ENCODE measurements at places on chromosomes 2 and 18.
A peak's percentile ranks its signal among the peaks of the same experiment; 100 is the strongest.

DNA sequence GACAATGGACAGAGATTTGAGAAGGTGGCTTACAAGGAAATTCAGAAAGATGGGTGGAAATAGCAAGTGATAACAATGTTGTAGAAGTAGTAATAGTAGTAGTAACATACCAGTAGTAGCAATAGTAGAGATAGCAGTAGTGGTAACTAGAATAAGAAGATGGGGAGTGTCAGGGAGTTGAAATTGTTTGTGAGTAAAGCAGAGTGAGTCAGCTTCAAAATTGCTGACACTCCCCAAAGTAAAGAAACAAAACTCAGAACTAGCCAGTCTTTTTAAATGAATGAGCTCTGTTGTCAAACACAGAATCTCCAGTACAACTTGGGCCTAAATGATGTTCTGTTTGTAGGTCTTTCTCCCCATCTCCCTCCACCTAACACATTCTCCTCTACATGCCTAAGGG, 1040.9 kb downstream of the CBLN2 start:
- no peak for DNase-seq

- no peak for DNase-seq
These were observed 122.6 kb upstream of the MYCN start for GRCh38 chr2:15817748-15818147.

- DNase-seq, result no peak
These were observed 169.6 kb upstream of the HDAC4 start for GRCh38 chr2:239570216-239570925.

GRCh38 chr2:152541712-152542111, 175.5 kb downstream of the PRPF40A start:
- no peak for DNase-seq

DNA sequence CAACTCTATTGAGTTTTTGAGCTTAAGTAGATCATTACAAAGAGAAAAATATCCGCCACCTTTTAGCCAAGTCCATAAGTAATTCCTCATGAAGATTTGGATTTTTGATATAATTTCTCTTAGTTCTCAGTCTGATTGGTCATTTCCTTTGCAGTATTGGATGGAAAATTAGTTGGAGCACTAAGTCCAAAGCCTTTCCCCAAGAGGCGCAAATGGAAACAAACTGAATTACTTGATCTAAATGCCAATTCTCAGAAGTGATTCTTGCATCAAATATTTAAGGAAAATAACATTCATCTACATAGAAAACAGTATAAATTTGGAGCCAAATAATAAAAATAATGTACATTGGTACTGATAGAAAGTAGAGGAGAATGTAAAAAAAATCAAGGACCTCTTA, 115.6 kb downstream of the CACNB4 start:
- no peak for DNase-seq

DNA sequence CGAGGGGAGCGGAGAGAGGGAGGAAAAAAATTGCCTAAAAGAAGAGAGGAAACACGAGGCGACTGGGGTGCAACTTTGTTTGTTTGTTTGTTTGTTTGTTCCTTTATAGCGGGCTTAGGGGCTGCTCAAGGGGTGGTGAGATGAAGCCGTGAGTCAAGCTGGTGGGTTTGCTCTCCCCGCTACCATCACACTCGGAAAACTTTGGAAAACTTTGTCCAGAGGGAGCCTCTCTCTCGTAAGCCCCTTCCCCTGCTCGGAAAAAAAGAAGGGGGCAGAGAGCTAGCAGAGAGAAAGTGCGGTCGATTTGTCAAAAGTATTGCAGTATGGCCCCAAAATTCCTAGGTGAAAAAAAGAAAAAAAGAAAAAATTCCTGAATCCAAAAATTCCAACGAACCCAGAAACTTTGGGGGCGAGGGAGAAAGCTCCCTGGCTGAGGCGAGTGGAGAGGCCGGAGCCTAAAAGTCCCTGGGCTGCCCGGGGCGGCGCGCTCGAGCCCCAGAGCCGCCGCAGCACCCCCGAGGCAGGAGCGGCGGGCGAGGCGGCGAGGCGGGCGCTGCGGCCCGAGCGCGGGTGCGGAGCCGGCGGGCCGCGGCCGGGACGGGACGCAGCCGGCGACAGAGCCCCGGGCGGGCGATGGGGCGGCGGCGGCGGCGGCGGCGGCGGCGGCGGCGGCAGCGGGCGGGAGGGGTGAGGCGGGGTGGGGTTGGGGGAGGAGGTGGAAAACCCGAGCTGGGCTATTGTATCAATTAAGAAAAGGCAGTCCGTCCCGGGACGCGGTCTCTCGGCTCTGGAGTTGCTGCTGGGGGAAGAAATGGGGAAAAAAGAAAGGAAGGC, 558 bp upstream of the CYP26B1 start:
- DNase-seq, result no peak

DNA sequence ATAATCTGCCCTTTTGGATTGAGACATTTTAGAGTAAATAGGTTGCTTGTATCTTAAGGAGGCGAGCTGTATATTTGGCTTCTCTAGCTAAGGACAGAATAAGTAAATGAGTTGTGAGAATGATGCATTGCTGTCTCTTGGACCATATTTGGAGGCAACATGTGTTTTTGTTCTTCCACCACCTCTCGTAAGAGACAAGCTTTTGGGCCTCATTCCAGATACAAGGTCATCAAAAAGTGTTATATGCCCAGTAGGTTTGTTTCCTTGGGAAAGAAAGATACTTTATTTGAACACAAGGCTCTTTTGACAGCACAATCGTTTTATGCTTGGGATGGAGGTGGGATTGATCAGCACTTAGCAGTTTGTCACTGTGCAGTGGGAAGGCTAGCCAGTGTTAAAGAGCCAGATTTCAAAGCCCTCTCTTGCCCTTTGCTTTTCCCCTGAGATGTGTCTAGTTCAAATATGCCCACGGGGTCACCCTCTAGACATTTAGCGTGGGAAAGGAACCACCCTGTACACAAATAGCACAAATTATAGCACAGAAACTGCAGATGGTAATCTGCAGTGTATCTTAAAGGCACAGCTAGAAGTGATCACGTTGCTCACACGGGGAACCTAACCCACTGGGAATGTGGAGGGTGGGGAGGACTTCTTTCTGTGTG, 131.3 kb downstream of the MAP4K4 start:
- DNase-seq, result no peak

- DNase-seq, result no peak
These were observed 105.5 kb downstream of the RNF144A start for GRCh38 chr2:7022492-7023385.

- no peak for DNase-seq
These were observed 140.9 kb downstream of the SATB2 start for GRCh38 chr2:199316851-199317250.

- DNase-seq, result no peak
These were observed 88.7 kb upstream of the MAP4K3 start for GRCh38 chr2:39525636-39526412.

- DNase-seq, result no peak
These were observed 169.4 kb downstream of the RTP5 start for GRCh38 chr2:242038928-242039341.

GRCh38 chr2:54212456-54212855, 43.6 kb downstream of the TSPYL6 start:
- no peak for DNase-seq

DNA sequence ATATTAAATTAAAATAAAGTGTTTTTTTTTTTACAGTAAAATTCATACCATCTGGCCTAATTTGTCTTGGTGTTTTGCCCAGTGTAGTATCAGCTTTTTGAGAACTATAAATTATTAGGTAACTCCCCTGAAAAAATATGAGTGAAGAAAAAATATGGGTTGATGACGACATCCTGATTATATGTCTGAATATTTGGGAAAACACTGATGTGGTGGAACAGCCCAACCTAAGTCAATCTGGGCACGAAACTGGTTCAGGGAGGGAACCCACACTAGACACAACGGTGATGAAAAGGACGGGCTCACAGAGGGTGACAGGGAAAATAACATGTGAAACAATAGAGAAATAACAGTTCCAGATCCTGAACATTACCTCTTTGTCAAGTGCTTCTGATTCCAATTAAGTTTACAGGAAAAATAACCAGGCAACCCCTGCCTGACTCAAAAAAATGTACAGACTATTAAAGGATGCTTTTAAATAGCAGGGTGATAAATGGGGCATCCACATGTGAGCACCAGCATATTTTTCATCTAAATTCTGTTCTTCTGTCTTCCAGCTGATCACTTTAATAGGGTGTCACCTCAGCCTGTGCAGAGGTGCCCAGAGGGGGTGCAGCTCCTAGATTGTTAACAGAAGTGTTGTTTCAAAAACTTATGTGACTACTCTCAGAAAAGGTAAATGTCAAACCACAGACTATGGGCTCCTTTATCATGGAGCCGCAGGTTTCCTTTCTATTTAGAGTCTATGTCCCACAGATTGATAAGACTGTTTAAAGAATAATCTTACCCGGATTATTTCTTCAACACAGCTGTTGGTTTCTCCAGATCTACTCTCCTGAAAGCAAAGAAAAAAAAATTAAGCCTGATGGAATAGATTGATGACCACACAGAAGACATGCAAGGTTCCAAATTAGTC, 305.4 kb downstream of the AFF3 start:
- no peak for DNase-seq

GRCh38 chr2:181886192-181886591, 5.3 kb upstream of the ITPRID2 start:
- no peak for DNase-seq

GRCh38 chr2:205629091-205629776, 53.1 kb upstream of the NRP2 start:
- no peak for DNase-seq

DNA sequence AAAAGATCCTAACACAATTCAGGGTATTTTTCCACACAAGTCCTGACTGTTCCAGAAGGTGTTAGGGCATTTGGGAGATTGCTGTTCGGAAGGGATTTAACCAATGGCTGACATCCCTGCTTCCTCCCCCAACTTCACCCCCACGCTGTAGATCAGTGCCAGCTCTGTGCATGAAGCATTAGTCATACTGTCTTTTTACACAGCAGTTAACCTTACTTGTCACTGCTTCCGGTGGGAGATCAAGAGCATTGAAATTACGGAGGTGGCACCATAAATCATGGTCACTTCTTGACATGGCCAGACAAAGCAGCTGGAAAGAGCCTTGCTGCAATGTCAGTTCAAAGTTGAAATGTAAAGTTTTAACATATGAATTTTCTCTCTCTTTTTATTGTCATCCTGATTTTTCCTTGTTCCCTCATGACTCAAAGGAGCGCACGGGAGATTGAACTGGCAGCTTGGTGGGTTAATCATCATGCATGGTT, 70.2 kb downstream of the HRH4 start:
- DNase-seq, result no peak

GRCh38 chr2:29528891-29529520, 392.4 kb downstream of the ALK start:
- no peak for DNase-seq

DNA sequence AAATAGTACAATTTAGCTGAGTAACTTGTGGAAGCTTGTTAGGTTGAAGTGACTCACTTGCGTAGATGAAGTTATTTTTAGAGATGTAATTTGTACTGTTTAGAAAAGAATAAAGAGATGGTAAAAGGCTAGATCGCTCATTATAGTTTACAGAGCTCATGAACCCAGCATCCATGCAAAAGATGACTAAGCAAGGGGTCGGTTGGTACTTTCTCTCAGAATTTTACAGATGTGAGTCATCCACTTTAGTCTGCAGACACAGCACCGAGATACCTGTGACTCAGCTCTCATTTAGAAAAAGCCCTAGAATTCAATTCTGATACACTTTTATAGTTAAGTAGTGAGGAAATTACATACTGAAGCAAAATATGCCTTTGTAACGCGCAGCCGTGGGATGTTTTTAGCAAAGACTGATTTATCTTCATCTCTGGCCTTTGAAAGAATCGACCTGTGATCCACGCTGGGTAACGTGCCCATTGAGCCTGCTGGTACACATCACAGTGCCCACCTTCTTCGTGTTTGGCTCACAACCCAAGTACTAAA, 116.5 kb upstream of the FOSL2 start:
- DNase-seq, result no peak

DNA sequence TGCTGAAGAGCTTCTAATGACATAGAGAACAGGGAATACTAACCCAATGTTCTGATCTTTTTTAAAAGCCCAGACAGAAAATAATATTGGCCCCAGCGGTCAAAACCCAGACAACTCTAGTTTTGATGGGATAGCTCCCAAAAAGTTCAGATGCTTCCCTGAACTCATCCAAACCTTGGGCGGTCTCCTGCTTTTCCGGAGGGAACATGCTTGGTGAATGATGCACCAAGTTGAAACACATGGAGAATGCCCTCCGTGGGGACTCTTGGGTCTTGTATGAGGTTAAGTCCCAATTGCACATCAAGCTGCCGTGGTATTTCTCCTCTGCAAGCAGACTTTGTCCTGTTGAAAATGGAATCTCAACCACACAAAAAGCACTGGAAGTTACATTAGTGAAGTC, 120.7 kb upstream of the CTAGE1 start:
- no peak for DNase-seq

DNA sequence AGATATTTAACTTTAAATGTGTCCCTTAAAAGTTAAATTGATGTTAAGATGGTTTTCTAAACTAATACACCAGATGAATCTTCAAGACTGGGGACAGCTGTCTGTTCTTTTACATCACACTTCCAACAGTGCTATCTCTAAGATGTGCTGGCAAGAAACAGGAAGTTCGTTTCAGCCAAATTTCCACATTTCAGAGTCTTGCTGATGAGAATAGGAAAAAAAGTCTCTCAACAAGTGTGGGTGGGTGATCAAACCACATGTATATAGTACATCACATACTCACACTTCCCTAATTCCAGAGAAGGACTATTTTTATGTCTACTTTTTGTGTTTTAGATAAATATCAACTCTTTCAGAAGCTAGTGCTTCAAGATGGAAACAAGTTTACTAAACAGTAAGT, 1712.8 kb upstream of the TMEFF2 start:
- DNase-seq, result no peak

- DNase-seq, result no peak
These were observed 40.8 kb upstream of the FRZB start for GRCh38 chr2:182907081-182907830.

GRCh38 chr18:111306-112014, 46.9 kb upstream of the USP14 start:
- DNase-seq, result peak; percentile 57

DNA sequence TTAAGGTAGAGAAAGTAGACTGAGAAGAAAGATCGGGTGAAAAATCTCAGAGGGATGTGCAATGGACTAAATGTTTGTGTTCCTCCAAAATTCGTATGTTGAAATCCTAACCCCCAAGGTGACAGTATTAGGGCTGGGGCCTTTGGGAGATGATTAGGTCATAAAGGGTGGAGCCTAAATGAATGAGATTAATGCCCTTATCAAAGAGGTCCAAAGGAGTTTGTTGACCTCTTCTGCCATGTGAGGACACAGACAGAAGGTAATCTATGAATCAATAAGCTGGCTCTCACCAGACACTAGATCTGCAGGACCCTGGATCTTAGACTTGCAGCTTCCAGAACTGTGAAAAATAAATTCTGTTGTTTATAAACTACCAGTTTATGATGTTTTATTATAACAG, 2.7 kb upstream of the NMI start:
- DNase-seq, result no peak

- DNase-seq, result no peak
These were observed 9.3 kb upstream of the IFIH1 start for GRCh38 chr2:162327806-162328205.

DNA sequence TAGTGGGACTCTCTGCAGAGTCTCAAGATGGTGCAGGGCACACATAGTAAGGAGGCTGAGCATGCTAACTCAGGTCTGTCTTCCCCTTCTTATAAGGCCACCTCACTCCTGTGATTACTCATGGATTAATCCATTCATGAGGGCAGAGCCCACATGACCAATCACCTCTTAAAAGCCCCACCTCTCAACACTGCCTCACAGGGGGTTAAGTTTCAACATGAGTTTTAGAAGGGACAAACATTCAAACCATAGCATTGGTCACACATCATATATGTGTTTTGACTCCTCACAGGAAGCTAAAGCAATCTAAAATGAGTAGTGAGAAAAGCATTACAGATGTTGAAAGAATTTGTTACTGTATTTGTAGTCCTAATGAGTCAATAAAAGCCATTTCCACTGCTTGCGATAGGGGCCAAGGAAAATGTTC, 57.5 kb downstream of the DTNA start:
- no peak for DNase-seq

All from stimulated activated CD8-positive, alpha-beta memory T cell treated with anti-CD3 and anti-CD28 coated beads, Interleukin-4, amount 100 ng/mL, for 1 hour (primary cell).